ENCODE measurements at places on chromosomes 12 and 14. TPM values are rescaled to one million over a fixed set of nuclear protein-coding genes. Genes with fewer than 3 reads are reported as not detected.

The TCL1B gene
- total RNA-seq: not detected

- DNase-seq: no peak
Observed at GRCh38 chr12:114952573-114953271, 268.7 kb upstream of the TBX3 start.

The FOXG1 gene
- total RNA-seq: not detected

DNA sequence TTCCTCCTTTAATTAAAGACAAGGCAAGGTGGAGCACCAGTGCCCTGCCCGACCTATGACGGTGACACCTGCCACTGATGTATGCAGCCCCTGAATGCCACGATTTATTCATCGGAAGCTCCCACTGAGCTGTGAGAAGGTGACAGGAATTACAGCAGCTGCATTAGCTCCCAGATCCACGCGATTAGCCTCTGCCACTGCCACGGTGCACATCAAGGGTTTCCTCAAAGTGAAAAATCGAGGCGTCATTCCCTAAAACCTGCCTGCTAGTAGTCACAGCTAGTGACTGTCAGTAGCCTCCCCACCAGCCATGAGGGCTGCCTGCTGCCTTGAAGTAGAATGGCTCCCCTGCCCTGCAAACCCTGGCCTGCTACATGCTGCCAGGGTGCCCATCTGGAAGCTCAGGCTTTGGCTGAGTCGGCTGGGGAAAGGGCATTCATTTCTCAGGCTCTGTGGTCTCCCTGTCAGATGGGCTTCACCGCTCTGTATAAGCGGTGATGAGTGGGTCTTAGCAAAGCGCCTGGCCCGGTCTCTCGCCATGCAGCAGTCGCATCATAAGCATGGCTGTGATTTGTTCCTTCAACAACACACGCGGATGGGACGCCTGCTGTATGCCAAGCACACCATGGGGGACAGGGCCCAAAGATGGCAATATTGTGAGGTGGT is 8.2 kb upstream of the BCL11B start:
- no peak for DNase-seq

Data from activated CD4-positive, alpha-beta T cell treated with anti-CD3 and anti-CD28 coated beads, Interleukin-2, amount 10 ng/mL, durations not matched to agents 7 days and 5 days (primary cell).